ENCODE measurements at places on chromosomes 12 and 14.
A peak's percentile ranks its signal among the peaks of the same experiment; 100 is the strongest.

DNA sequence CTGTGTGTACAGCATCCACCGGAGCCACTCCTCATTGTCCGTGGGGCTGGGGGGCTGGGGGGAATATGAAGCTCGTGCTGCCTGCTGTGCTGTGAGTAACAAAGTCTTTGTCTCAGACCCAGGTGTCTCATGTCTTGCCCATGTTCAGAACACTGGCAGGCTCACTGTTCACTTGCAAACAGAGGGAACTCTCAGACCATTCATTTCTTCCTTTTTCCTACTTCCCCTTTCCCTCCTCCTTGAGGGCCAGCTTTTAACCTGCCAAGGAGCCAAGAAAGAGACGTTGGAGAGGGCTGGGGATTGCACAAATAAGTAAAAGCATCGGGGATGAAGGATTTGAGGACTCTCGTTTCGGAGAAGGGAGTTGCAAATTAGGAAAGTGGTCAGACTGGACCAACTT is 21.6 kb downstream of the GPR132 start:
- no peak for DNase-seq

DNA sequence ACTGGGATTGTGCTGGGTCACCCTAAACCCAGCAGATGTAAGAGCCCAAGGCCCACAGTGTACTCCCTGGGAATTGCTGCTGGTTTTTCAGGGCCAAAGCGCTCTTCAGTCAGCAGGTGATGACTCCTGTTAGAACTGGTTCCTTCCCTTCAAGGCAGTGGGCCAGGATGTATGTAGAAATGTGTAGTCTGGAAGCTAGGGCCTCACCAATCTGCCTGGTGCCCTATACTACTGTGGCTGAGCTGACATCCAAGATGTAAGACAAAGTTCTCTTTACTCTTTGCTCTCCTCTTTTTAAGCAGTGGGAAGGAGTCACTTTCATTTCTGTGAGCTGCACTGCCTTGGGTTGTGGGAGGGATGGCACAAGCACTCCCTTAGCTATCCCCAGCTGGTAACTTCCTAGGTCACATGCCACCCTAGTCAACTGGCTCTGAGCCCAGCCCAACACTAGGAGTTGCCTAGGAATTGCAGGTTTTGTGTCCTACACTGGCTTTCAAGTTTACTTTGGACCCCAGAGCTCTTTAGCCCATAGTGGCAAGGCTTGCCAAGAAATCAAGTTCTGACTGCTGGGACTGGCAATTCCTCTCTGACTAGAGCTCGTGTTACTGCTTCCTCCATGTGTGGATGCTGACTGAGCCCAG is 249.2 kb downstream of the C12orf50 start:
- no peak for DNase-seq

GRCh38 chr14:29627137-29627536 is 300.5 kb downstream of the PRKD1 start:
- DNase-seq, result peak; percentile 43

DNA sequence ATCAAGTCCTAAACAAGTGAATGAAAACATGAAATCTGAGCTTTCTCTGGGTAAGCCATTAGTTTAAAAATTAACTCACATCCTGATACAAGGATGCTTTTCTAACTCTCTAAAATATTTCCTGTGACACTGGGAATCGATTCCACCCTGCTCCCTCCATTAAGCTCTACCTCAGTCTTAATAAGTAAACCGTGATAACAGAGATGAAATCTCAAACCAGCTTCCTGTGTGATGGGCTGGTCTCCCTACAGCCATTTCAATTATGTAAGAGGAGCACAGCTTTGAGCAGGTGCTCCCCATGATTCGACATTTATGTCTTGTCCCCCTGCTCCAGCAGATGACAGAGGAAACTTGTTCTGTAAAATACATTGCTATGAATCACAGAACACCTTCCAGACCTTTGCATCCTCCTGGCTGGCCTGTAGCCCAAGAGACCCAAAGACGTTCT is 59.0 kb downstream of the GAS2L3 start:
- DNase-seq, result no peak

DNA sequence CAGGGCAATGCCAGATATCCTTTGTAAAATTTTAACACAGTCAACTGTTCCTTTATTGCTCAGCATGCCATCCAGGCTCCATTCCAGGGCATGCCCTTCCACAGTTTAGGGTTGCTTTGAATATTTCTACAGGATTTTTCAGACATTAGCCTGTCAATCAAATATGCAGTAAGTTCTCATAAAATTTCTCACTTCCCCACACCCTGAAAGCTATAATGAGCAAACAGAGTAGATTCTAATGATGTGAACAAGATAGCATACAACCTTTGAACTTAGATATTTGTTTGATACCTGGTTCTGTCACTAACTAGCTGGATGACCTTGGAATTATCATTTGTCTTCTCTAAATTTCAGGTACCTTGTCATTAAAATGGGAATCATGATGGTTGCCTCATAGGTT is 251.2 kb downstream of the SYT1 start:
- no peak for DNase-seq

- no peak for DNase-seq
These were observed 348.7 kb downstream of the NAV3 start for GRCh38 chr12:78179346-78179745.

DNA sequence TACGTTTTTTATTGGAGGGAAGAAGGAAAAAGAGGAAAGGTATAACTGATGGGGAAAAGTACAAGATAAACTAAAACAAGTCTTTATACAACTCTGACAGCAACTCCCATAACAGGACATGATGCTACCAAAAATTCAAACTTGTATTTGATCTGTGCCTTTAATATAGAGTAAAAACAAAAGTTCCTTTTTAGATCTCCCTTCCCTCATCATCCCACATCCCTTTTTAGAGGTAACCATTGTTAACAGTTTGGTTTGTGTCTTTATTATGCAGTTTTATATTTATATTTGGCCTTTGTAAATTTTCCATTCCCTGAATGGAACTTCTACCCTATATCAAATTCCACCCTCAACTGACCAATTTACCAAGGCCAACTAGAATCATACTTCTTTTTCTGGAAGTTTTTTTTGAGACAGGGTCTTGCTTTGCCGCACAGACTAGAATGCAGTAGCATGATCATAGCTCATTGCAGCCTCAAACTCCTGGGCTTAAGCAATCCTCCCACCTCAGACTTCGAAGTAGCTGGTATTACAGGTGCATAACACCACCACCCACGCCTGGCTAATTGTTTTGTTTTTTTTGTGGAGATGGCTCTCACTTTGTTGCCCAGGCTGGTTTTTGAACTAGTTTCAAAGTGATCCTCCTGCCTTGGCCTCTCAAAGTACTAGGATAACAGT is 36.9 kb downstream of the RAB21 start:
- DNase-seq, result no peak

GRCh38 chr14:89519040-89519439 is 102.0 kb upstream of the FOXN3 start:
- no peak for DNase-seq

- DNase-seq, result no peak
These were observed 163.1 kb upstream of the BCL2L14 start for GRCh38 chr12:11907625-11908024.

DNA sequence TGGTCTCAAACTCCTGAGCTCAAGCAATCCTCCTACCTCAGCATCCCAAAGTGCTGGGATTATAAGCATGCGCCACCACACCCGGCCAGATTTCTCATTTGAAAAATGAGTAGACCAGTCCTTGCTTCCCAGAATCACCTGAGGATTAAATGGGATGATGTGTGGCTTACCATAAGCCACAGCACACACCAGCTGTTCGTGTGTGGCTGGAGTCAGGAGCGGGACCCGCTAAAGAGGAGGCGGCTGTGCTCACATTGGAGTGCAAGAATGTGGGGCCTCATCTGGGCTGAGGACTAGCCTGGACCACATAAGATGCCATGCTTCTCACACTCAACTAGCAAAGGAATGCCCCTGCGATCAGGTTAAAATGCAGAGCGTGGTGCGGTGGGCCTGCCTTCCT is 6.7 kb upstream of the ALDH2 start:
- DNase-seq, result no peak

DNA sequence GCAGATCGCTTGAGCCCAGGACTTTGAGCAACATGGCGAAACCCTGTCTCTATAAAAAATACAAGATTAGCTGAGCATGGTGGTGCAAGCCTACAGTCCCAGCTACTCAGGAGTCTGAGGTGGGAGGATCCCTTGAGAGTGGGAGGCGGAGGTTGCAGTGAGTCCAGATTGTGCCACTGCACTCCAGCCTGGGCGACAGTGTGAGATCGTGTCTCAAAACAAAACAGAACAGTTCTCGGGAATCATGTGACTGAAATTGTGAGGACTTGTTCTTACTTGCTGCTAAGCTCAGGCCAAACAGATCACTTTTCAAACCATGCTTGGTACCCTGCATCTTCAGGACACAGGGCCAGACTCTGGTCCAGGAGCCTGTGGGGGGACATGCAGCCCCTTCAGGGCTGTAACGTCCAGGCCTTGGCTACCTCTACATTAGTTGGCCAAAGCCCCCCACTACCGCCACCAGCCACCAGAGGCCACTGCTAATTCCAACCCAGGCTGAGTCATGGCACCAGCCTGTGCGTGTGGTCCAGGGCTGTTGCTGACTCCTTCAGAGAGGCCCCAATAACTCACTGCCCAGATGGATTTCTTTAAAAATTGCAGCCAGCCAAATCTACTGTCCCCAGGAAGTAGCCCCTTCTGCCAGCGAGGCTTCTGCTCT is 33.4 kb upstream of the SYNDIG1L start:
- DNase-seq, result peak; percentile 74

DNA sequence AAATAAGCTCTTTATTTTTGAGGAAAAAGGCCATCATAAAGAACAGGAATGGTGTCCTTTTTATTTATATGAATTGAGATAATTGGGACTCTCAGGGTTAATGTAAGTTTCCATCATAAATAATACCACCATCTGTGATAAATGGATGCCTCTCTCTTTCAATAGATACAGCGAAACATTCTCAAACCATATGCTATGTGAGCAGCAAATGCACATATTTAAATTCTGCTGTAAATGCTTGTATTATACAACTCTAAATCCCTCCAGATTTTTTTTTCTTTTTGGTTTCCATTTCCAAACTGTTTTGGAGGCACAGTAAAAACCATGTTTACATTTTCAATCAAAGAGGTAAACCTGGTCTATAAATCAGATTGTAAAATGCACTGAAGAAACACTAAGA is 132.3 kb downstream of the TMEM132C start:
- DNase-seq, result no peak
